ENCODE measurements at places on chromosomes 5 and 9.

DNA sequence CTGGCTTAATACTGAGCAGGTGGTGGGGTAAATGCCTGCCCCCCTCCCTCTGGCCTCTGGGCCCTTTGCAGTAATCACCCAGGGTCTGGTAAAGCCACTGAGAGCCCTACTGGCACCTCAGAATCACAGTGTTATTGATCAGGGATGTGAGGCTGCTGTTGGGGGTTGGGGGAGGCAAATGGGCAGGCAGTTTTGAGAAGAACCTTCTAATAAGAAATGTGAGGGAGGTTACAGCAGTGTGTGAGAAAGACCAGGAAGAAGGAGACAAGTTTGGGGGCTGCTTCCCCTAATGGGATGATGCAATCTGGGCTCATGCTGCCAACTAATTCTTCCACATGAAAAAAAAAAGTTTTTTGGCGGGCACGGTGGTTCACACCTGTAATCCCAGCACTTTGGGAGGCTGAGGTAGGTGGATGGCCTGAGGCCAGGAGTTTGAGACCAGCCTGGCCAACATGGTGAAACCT lies 3.1 kb upstream of the B4GALT7 start:
- no peak for DNase-seq

DNA sequence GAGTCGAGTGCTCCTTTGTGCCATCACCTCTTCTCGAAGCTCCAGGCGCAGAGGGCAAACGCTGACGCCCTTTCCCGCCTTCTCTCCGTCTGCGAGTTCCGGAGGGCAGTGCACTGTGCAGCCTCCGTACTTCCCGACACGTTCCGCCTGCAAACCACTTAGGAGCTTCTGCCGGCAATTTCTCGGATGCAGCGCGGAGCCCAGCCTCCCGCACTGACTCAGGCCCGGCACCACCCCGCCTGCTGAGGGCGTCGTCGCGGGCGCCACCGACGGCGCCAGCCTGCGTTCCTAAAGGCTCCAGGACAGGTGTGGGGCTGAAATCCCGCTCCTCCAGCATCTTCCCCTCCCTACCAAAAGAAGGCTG lies 9.3 kb upstream of the TRIM36 start:
- no peak for DNase-seq

DNA sequence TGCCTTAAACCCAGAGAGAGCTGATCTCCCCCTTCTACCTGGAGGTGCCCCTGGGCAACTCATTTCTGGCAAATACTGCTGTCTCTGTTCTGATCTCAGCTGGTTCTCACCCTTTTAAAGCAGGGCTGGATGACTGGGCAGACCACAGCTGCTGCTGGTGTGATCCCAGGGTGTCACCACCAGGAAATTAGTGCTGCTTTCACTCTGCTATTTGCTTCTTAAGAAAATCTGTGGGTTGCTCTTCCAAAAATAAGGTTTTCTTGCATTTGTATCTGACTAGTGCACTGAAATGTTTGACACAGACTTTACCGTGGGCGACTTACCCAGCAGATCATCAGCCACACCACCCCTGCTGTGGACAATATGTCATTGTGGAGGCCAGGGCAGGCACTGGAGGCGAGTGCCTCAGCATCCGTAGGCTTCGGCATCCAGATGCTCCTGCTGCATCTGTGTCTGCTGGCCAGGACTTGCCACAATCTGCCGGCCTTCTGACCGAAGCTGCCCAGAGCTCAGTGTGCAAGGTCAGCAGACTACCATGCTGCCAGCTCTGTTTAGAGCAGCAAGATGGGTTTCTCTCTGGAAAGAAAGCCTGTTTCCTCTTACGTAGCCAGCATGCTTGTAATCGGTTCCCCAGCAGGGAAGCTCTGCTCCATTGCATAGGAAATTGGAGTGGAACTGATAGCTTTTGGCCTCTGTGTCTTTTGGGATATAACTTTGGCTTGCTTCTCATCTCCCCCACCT lies 13.6 kb downstream of the ARHGAP26 start:
- no peak for DNase-seq

DNA sequence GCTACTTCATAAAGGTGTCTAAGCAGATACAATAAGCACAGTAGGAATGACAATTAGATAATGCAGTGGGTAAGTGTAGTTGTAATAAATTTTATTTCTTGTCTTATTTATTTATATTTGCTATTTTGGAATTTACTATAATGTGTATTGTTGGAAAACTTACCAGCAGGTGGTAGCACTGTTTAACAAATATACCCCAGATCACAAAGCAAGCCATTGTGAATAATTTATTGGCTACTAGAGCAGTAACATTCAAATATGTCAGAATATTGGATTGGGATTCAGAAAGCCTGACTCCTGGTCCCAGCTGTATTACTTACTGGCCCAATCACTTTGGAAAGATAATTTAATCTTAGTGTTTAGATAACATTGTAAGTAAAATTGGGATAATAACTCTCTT lies 78.0 kb downstream of the ISOC1 start:
- no peak for DNase-seq

DNA sequence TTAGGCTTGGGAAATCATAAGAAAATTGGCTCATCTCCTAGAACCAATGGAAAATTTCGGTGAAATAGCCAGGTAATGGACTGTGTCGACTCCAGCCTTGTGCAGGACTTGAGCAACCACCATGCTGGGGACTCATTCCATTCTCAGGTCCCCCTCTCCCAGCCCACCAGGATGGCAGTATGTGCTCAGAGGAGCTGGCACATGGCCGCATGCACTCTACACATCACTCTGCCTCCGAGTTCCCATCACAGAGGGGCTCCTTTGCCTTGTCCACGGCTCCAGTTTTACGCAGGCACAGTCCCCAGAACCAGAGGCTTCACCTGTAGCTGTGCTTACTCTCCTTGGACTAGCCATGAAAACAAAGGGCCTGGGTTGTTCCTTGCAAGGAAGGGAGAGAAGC lies 149.3 kb downstream of the PAX5 start:
- DNase-seq = no peak

All from GM13977 (cell line).